ENCODE measurements at places on chromosomes 5 and 9. TPM values are rescaled to one million over a fixed set of nuclear protein-coding genes. Genes with fewer than 3 reads are reported as not detected.

The TEX10 gene
- total RNA-seq, result 27.6 TPM

The FAM221B gene
- not detected for total RNA-seq

The CETN3 gene
- 17.0 TPM for total RNA-seq

The TRPM6 gene
- total RNA-seq, result not detected

The ZNF879 gene
- total RNA-seq, result 13.2 TPM

The CTXN3 gene
- not detected for total RNA-seq

The ZNF366 gene
- not detected for total RNA-seq

The PCA3 gene
- total RNA-seq, result not detected

The TAF11L5 gene
- not detected for total RNA-seq

The LTC4S gene
- total RNA-seq, result 3.8 TPM

DNA sequence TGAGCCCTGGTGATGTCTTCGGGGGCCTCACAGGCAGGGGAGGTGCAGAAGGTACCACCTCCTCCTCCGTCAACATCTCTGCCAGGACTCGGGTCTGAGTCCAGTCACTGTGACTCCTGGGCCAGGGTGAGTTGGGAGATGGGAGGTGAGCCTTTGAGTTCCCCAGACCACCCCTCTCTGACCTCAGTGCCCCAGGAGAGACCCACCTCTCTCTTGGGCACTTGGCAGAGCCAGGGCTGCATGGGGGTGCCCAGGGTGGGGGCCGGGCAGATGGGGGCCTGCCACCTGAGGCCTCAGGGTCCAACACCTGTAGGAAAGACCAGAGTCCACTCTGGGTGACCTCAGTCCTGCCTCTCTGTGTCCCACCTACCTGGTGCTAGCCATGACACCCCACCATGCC, 6.8 kb downstream of the KIF12 start:
- H3K27ac ChIP-seq, result no peak overlapping the region
- no peaks in the 10 kb centered on the region for H3K27me3 ChIP-seq
- peaks cover under 1% of the 10 kb centered on the region for H3K4me1 ChIP-seq
- H3K4me3 ChIP-seq, result no peak overlapping the region
- DNase-seq, result no peak

- DNase-seq, result no peak
- no peaks in the 10 kb centered on the region for H3K36me3 ChIP-seq
- no peaks in the 10 kb centered on the region for H3K4me1 ChIP-seq
- no peak overlapping the region for H3K4me3 ChIP-seq
Observed at GRCh38 chr5:43432486-43433375, 20.5 kb upstream of the CCL28 start.

DNA sequence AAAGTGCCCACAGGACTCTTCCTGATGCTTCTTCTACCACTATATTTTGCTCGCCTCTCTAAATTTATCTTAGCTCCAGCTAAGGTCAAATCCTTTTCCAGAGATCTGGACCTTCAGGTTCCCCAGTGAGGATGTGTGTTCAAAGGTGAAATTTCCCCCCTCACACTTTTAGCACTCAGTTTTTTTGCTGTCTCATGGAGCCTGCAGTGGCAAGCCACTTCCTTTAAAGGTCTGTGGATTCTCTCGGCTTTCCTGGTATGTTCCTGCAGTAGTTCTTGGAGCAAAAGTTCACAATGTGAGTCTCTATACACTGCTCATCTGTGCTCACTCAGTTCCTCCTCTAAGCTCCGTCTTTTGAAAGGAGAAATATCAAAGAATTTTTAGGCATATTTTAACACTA, 181.4 kb downstream of the LURAP1L start:
- H3K4me1 ChIP-seq, result no peaks in the 10 kb centered on the region
- no peaks in the 10 kb centered on the region for H3K36me3 ChIP-seq
- H3K4me3 ChIP-seq, result no peak overlapping the region
- no peak overlapping the region for H3K27ac ChIP-seq
- no peaks in the 10 kb centered on the region for H3K27me3 ChIP-seq

- no peaks in the 10 kb centered on the region for H3K4me1 ChIP-seq
- no peak overlapping the region for H3K4me3 ChIP-seq
- H3K27me3 ChIP-seq, result no peaks in the 10 kb centered on the region
- no peak for DNase-seq
- no peaks in the 10 kb centered on the region for H3K36me3 ChIP-seq
Observed at GRCh38 chr9:131076347-131077195, 19.8 kb upstream of the AIF1L start.

DNA sequence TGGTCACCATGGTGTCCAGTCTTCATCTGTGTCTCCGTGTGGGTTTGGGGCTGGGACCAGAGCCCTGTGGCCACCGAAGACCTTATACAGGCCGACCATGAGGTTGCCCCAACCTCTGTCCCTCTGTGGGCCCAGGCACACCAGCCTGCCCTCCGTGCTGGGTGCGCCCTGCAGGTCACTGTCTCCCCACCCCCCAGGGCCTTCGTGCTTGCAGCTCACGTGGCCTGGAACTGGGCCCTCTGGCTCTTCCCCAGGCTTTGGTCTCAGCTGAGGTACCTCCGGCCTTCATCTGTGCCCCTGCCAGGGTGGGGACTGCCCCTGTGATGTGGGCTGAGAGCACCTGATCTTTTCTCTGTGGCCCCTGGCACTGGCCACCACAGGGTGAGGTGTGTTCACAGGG, 92.1 kb downstream of the RXRA start:
- H3K4me1 ChIP-seq, result no peaks in the 10 kb centered on the region
- no peak overlapping the region for H3K27ac ChIP-seq
- peaks cover 4% of the 10 kb centered on the region for H3K36me3 ChIP-seq

- no peaks in the 10 kb centered on the region for H3K4me1 ChIP-seq
- H3K36me3 ChIP-seq, result no peaks in the 10 kb centered on the region
- no peak overlapping the region for H3K4me3 ChIP-seq
- no peak for DNase-seq
- no peaks in the 10 kb centered on the region for H3K27me3 ChIP-seq
Observed at GRCh38 chr9:26682041-26682440, 210.6 kb downstream of the CAAP1 start.

DNA sequence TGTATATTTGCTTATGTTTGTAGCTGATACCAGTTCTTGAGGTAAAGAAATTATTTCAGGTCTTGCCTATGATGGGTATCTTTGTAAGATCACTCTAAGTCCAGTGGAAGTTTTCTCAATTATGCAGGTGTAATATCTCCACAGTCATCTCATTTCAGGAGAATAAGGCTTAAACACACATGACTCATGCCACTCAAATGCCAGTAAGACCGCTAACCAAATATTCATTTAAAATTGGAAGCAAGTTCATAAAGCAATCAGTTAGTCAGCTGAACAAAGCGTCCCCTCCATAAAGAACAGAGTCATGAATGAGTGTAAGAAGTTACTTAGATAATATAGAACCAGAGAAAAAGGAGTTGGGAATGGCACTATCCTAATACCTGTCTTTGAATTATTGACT, 248.7 kb downstream of the LURAP1L start:
- no peak overlapping the region for H3K4me3 ChIP-seq
- H3K27ac ChIP-seq, result no peak overlapping the region
- no peaks in the 10 kb centered on the region for H3K36me3 ChIP-seq
- DNase-seq, result no peak

- peaks cover 5% of the 10 kb centered on the region for H3K27me3 ChIP-seq
- no peaks in the 10 kb centered on the region for H3K36me3 ChIP-seq
- H3K4me1 ChIP-seq, result no peaks in the 10 kb centered on the region
- no peak overlapping the region for H3K4me3 ChIP-seq
- no peak for DNase-seq
- no peak overlapping the region for H3K27ac ChIP-seq
Observed at GRCh38 chr9:124066783-124067577, 55.4 kb downstream of the LHX2 start.

DNA sequence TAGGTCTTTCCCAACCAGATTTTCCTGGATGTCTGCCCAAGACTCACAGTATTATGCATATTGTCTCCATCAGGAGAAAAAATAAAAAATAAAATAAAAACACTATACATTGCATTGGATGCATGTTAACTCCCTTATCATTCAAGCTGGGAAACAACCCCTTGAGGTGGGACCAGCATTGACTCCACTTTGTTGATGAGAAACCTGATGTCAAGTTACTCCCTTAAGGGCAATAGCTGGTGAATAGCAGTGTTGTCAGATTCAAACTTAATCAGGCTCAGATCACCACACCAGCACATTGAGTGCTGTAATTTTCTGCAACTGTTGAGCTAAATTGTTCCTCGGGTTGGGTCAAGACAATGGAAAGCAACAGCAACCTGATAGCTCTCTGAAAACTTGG, 264.0 kb upstream of the TRIM32 start:
- H3K27me3 ChIP-seq, result no peaks in the 10 kb centered on the region
- DNase-seq, result no peak
- no peaks in the 10 kb centered on the region for H3K36me3 ChIP-seq

DNA sequence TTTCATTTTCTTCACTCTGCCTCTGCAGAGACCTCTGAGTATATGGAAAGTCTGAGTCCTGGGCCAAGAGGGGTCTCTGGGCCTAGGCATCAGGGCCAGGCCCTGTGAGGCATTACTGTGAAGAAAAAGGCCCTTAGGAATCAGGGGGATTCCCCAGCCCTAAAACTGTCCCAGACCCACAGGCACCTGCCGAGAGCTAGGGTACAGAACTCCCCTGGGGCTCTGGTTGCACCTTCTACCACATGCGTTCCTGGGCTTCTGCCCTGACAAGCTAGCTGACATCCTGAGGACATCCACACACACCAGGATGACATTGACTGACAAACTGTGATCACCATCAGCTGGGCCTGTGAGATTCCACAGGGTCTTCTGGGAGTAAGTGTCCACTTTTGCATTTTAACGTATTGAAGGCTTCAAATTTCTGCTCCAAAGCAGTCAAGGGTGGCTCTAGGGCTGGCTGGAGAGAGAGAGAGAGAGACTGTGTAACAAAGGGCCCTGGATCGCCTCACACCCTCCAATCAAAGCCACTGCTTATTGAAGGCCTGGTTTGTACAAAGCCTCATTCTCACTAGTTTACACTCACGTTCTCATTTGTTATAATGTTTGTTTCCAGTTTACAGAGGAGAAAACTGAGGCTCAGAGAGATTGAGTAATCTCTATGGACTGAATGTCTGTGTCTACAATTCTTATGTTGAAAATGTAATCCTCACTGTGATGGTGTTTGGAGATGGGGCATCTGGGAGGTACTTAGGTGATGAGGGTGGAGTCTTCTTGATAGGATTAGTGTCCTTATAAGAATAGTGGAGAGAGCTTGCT, 45.1 kb downstream of the TGFBI start:
- DNase-seq, result no peak
- H3K4me1 ChIP-seq, result no peaks in the 10 kb centered on the region
- no peak overlapping the region for H3K4me3 ChIP-seq
- no peak overlapping the region for H3K27ac ChIP-seq
- no peaks in the 10 kb centered on the region for H3K36me3 ChIP-seq

GRCh38 chr5:172178991-172179989, 8.7 kb downstream of the STK10 start:
- DNase-seq, result peak; percentile 71
- peak overlapping the region; percentile 58 for H3K4me3 ChIP-seq
- H3K27me3 ChIP-seq, result no peaks in the 10 kb centered on the region
- peaks cover 99% of the 10 kb centered on the region for H3K4me1 ChIP-seq
- H3K36me3 ChIP-seq, result peaks cover 26% of the 10 kb centered on the region
- H3K27ac ChIP-seq, result peak overlapping the region; percentile 96

DNA sequence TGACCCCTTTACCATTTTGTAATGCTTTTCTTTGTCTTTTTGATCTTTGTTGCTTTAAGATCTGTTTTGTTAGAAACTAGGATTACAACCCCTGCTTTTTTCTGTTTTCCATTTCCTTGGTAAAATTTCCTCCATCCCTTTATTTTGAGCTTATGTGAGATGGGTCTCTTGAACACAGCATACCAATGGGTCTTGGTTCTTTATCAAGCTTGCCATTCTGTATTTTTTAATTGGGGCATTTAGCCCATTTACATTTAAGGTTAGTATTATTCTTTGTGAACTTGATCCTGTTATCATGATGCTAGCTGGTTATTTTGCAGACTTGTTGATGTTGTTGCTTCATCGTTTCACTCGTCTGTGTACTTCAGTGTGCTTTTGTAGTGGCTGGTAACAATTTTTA, 337.3 kb downstream of the SPATA31D1 start:
- no peak overlapping the region for H3K27ac ChIP-seq
- no peak overlapping the region for H3K4me3 ChIP-seq
- H3K27me3 ChIP-seq, result no peaks in the 10 kb centered on the region
- no peaks in the 10 kb centered on the region for H3K4me1 ChIP-seq
- H3K36me3 ChIP-seq, result no peaks in the 10 kb centered on the region
- DNase-seq, result no peak

DNA sequence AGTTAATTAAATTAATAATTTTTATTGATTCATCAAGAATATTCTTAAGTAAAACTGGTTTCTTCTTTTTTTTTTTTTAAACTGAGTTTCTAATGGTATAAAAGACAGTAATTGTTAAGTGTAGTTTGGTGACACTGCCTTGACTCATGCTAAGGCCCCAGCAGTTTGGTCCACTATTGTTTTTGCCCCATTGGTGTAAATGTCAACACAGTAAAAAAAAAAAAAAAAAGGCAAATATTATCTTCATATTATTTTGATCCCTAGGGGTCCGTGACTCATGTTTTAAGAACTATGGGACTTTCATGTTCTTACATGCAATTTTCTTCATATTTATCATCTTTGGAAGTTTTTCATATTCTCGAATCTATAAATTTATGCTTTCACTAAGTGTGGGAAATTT, 29.2 kb upstream of the JAK2 start:
- H3K36me3 ChIP-seq, result no peaks in the 10 kb centered on the region
- H3K4me3 ChIP-seq, result no peak overlapping the region
- H3K27ac ChIP-seq, result no peak overlapping the region
- H3K4me1 ChIP-seq, result peaks cover 3% of the 10 kb centered on the region
- DNase-seq, result no peak
- H3K27me3 ChIP-seq, result no peaks in the 10 kb centered on the region

DNA sequence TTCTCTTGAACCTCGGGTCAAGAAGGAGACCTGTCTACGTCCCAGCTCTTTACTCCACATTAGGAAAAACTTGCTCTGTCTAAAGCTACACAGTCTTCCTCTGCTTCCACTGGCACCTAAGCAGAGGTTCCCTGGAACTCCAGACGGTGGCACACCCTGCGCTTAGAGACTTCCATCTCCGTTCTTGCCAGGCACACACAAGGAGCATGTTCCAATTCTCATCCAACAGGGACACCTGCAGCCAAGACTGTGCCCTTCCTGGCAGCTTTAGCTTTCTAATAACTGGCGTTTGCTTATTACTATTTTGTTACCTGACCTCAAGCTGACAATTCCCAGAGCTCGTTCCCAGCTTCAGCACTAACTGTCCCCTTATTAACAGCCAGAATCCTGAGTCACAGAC, 16.0 kb downstream of the CAPSL start:
- peaks cover 6% of the 10 kb centered on the region for H3K4me1 ChIP-seq
- H3K36me3 ChIP-seq, result no peaks in the 10 kb centered on the region
- DNase-seq, result no peak
- H3K27ac ChIP-seq, result no peak overlapping the region

GRCh38 chr9:21383627-21384026, 1.6 kb downstream of the IFNA2 start:
- no peak overlapping the region for H3K4me3 ChIP-seq
- no peak overlapping the region for H3K27ac ChIP-seq
- H3K36me3 ChIP-seq, result no peaks in the 10 kb centered on the region
- peaks cover 14% of the 10 kb centered on the region for H3K27me3 ChIP-seq
- H3K4me1 ChIP-seq, result peaks cover 25% of the 10 kb centered on the region

DNA sequence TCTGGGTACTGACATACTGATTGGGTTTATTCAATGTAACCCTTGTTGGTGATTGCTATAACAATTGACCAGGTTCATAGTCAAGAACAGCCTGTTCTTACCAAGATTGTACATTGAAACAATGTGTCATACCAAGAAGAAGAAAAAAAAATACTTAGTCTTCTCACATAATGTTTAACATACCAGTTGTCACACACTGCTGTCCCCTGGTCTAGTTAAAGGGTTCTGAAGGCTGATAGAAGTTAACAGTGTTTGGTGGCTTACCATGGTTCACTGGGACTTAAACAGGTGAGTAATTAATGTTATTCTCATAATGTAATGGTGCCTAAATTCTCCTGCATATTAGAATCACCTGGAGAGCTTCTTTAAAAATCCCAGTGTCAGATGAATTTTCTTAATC, 18.5 kb upstream of the CDC42SE2 start:
- no peak overlapping the region for H3K4me3 ChIP-seq
- DNase-seq, result no peak
- H3K27me3 ChIP-seq, result no peaks in the 10 kb centered on the region
- H3K27ac ChIP-seq, result peak overlapping the region; percentile 57
- peaks cover 13% of the 10 kb centered on the region for H3K4me1 ChIP-seq

Measured in B cell (primary cell).